ENCODE measurements at places on chromosomes 2 and 18. TPM values are rescaled to one million over a fixed set of nuclear protein-coding genes. Genes with fewer than 3 reads are reported as not detected.
A peak's percentile ranks its signal among the peaks of the same experiment; 100 is the strongest.

CCDC148 gene
- polyA plus RNA-seq: 0.22 TPM

ALLC gene
- polyA plus RNA-seq: not detected

CABLES1 gene
- polyA plus RNA-seq: 29.6 TPM

SKA1 gene
- 3.5 TPM for polyA plus RNA-seq

SERPINB4 gene
- not detected for polyA plus RNA-seq

TNFRSF11A gene
- not detected for polyA plus RNA-seq

UGT1A8 gene
- polyA plus RNA-seq: not detected

SKOR2 gene
- not detected for polyA plus RNA-seq

CXCR1 gene
- polyA plus RNA-seq: not detected

COL4A3 gene
- polyA plus RNA-seq: not detected

- no peak for DNase-seq
These were observed 18.4 kb downstream of the KCNK3 start for GRCh38 chr2:26710743-26711456.

GRCh38 chr2:67436221-67436620, 39.1 kb downstream of the ETAA1 start:
- no peak for DNase-seq

- no peak for DNase-seq
These were observed 616.1 kb upstream of the LRATD1 start for GRCh38 chr2:14016289-14016955.

DNA sequence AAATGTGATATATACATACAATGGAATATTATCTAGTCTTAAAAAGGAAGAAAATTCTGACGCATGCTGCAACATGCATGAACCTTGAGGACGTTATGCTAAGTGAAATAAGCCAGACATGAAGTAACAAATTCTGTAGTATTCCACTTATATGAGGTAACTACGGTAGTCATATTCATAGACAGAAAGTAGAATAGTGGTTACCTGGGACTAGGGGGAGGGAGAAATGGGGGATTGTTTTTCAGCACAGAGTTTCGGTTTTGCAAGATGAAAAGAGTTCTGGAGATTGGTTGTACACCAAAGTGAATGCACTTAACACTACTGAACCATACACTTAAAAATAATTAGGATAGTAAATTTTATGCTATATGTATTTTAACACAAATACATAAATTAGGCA, 215.9 kb upstream of the FBXO11 start:
- DNase-seq: no peak

GRCh38 chr2:136112317-136113208, 5.4 kb downstream of the CXCR4 start:
- no peak for DNase-seq

GRCh38 chr2:42999391-42999841, 207.0 kb upstream of the HAAO start:
- DNase-seq: no peak

GRCh38 chr2:61978522-61978921, 73.0 kb downstream of the COMMD1 start:
- no peak for DNase-seq

DNA sequence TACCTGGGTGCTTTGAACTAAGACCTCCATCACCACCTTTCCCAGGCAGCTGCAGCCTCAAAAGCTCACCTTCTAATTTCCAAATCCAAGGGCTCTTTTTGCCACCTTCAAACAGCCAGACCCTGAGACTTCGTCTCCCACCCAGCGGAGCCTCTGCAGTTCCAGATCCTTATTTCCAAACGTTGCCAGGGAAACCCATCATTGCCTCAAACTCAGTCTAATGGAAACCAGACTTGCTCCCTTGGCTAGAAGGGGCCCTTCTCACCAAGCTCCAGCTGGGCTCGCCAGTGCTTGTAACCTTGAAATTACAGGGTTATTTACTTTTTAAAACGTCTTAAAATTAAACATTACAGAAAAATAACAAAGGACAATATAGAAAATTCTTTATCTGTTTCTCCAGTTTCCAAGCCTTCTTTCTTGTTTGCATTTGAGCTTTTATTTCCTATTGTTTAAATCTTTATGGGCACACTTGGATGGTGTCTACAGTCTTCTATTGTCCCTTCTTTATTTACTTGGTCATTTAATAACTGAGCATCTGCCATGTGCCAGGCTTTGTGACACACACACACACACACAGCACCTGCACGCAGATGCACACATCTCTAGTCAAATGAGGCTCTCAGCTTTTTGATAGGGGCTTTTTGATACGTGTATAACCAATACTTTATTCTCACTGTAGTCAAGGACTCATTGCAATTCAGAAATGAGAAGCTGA, 36.1 kb downstream of the TRPM8 start:
- no peak for DNase-seq

DNA sequence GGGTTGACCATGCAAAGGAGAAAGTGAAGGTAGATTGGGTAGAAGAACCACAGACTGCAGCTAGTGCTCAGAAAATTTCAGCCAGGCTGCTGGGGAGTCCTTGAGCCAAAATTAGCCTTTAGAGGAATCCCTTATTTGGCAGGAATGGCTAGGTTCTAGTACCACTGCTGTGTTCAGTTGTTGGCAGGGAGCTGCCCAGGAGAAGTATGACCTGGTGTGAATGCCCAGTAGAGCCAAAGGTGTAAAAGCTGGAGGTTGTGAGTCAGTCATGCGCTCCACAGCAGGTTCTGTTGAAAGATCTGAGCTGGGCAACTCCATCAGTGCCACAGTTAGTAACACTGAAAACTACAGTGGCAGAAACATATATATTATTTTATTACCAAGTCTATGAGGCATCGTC, 36.4 kb upstream of the TBR1 start:
- DNase-seq: no peak

GRCh38 chr2:221231511-221231910, 340.6 kb downstream of the EPHA4 start:
- DNase-seq: no peak

DNA sequence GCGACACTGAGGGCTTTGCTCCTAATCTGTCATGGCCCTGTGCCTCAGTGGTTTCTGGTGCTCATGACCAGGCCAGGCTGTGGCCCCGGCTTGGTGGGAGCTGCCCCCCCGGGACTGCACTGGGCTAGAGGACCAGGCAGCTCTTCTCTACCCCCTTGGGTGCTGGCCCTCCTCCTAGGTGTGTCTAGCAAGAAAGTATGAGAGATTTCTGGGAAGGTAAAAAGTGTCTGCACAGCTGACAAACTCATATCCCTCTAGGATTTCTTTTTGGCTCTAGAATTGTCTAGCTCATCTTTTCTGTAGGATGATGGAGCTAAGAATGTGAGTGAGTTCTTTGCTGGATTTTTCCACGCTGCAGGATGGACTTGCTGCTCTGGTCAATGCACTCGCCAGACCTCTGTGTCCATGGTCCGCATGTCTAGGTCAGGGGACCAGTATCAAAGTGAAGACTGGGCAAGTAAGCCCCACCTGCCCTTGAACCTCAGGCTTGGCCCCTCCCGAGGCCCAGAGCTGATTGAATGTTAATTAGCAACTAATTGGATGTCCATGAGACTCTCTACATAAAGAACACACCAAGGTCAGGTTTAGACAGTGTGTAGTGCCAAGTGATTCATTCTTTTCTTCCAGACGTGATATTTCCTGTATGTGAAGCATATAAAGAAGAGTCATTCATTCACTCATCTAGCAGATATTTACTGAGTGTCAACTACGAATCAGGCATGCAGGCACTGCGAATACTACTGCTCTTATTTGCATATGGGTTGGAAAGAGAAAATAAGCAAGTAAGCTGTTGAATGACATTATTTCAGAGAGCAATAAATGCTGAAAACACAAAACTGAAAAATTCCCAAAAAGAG, 15.6 kb upstream of the PSD4 start:
- no peak for DNase-seq

GRCh38 chr18:50790241-50790640, 29.6 kb downstream of the MRO start:
- DNase-seq: no peak

DNA sequence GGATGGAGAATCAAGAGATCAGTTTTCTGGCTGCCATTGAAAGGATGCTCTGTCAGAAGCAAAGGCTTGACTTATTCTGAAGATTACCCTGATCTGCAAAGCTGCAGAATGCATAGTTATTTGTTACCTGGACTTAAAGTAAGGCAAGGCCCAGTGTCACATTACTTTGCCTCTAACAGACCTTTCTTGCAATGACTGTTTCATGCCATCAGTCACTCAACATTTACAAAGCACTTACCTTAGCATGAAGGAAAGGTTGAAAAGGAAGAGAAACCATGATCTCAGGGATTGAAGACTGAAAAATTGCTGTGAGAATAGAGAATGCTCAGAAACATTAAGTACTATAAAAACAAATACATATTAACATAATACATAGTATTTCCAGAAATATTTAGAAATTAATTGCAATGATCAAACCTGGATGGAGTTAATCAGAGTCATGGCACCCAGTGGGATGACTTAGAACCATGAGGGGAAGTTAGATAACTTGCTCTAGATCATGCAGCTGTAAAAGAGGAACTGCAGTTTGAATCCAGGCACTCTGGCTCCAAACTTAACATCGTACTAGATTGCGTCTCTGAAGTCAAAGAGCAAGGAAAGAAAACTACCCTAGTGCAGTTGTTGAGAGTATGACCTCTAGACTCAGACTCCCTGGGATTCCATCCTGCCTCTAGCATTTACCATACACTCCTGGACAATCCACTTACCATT, 26.5 kb upstream of the FAM117B start:
- no peak for DNase-seq

DNA sequence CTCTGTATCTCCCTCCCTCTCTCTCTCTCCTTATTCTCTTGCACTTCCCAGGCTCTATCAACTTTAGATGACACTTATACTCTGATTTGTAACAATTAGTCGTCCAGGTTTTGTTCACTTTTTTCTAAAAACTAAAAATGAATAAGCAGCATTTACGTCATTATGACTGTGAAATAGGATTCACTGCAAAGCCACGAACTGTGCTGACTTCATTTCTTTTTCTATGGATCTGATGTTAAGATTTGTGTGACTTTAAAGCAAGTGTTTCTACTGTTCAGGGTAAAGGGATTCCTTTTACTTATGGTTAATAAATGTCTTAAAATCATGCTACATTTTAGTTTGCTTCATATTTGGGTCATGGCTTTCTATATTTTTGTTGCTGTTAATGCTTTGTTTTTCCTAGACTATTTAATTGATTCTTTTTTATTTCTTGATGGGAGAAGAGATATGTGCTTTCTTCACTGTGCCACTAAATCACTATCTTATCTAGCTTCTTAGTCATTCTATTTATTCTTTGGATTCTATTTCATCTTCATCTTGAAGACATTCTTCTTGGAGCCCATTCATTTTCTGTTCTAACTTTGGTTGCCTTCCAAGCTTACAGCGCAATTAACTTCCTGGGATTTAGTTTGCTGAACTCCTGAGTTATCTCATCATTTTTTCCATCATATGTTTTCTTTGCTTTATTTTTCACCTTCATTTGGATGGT, 480.4 kb upstream of the TRIB2 start:
- no peak for DNase-seq

GRCh38 chr2:25257032-25257552, 84.6 kb downstream of the DNMT3A start:
- peak; percentile 43 for DNase-seq

DNA sequence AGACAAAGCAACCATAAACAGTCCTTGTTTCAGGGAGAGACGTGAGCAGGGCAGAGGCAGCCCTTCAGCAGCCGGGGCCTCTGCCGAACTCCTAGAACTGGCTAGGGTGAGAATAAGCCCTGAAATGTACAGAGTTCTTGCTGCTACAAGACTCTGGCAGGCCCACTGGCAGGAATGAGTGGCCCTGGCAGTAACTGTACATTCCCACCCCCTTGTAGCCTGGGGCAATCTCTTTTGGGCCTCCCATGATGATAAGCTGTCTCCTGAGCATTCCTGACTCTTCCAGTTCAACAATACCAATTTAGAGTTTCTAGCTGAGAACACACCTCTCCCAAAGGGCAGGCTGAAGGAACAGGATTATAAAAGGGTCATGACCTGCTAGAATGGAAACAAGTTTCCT, 54.3 kb downstream of the HAUS1 start:
- no peak for DNase-seq

DNA sequence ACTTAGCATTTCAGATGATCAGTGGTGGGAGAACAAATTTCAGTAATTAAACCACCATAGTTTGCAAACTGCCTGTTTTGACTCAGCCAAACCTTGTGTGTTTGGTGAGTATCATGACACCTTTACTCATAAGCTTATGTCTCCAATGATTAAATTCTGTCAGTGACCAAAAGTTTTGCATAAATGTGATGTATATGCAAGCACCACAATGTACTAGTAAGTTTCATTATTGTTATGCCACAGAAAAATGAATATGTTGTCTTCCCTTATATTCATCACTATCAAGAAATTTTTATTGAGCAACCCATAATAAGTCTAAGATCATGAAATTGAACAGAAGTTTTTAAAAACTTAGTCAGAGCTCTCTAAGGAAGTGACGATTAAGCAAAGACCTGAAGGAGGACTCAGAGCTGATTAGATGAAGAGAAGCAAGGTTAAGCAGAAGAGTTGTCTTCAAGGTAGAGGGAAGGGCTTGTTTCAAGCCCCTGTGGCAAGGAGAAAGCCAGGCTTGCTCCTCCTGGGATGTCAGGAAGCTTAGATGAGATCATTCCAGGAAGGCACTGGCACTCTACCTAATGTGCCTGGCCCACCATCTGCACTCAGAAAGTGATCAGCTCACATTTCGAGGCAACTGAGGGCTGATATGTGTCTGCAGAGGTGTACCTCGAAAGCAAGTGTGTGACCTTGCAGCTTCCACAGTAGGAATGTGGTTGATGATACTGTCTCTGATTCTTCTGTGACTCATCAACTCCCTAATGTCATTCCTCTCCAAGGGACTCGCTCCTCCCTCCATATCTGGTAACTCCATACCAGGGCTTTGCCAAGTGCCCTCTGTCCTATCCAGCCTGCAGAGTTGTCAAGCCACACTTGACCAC, 54.7 kb downstream of the KCTD18 start:
- no peak for DNase-seq

DNA sequence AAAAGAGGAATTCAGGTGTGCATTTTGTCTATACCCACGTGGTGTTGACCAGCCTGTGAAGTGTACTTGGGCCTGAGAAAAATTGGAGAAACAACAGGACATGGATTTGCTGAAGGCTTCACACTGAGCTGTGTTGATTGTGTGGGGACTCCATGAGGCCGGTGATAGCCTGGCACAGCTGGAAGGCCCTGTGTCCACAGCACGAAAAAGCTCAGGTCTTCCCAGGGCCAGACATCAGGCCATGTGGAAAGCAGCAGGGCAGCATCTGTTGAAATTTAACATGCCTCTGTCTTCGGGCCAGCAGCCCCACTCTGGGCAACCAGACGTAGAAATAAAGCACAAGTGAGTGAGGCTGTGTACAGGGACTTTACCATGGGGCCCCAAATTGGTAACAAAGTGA, 84.1 kb downstream of the HS6ST1 start:
- DNase-seq: no peak

All from AG04450 (cell line).